Esophagus squamous epithelium (tissue), 5 donors: ENCODE measurements at places on chromosomes 13 and 19.

- H3K27ac ChIP-seq, result no peak overlapping the region
- no peaks in the 10 kb centered on the region for H3K4me1 ChIP-seq
- DNase-seq, result no peak
- H3K4me3 ChIP-seq, result no peak overlapping the region
These were observed 214.2 kb downstream of the LACC1 start for GRCh38 chr13:44093607-44094564.

DNA sequence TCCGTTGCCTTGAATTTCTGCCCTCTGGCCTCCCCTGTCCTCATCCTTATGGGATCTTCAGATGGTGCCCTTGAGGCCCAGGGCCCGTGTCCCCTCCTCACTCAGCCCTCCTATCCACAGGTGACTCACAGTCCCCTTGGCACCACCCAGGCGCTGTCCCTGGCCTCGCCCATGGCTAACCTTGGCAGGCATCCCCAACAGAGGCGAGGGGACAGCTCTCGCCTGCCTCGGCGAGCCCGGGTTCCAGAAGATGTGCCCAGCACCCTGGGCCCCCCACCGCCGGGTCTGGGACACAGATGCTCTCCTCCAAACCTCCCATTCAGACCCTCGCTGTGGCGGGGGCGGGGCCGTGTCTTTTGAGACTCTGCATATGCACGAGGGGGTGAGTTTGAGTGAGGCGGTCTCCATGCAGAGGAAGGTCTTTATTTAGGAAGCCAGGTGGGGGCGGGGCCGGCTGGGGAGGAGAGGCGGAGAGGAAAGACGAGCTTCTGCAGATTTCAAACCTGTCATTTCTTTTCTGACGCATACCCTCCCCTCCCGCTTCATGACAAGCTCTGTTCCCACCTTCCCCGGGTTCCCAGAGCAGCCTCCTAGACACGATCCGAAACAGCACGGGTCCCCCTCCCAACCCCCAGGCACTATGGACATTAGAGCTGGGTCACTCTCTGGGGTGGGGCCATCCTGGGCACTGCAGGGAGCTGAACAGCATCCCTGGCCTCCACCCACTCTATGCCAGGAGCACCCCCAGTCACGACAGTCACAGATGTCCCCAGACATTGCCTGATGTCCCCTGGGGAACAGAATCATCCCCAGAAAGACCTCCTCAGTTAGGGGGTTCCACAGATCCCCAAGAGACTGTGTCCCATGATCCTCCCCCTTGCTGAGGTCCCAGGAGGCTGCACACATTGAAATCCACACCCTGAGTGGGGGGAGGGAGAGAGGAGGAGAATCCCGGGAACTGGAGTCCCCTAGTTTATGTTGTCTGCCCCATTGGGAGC, 48.5 kb downstream of the GNG7 start:
- DNase-seq, result no peak
- H3K4me1 ChIP-seq, result no peaks in the 10 kb centered on the region
- no peak overlapping the region for H3K4me3 ChIP-seq
- H3K36me3 ChIP-seq, result no peaks in the 10 kb centered on the region
- H3K27me3 ChIP-seq, result no peaks in the 10 kb centered on the region

DNA sequence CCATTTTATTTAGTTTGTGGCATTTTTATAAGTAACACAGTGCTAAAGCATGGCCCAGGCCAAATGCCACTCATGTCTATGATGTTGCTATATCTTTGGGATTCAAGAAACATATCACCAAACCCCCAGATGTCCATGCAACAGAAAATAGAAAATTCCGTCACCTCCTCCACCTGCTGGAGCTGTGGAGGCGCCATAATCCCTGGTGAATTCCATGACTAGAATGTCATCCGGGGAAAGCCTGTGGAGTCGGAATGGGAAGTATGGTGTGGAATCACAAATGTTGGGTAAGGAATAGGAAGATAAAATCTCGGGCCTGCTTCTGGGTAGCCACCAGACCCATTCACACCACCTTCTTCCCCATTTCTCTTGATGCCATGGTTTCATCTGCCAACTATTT, 51.7 kb upstream of the RAP2A start:
- no peak overlapping the region for H3K27ac ChIP-seq
- H3K36me3 ChIP-seq, result no peaks in the 10 kb centered on the region
- no peak overlapping the region for H3K4me3 ChIP-seq
- no peaks in the 10 kb centered on the region for H3K4me1 ChIP-seq
- DNase-seq, result no peak

DNA sequence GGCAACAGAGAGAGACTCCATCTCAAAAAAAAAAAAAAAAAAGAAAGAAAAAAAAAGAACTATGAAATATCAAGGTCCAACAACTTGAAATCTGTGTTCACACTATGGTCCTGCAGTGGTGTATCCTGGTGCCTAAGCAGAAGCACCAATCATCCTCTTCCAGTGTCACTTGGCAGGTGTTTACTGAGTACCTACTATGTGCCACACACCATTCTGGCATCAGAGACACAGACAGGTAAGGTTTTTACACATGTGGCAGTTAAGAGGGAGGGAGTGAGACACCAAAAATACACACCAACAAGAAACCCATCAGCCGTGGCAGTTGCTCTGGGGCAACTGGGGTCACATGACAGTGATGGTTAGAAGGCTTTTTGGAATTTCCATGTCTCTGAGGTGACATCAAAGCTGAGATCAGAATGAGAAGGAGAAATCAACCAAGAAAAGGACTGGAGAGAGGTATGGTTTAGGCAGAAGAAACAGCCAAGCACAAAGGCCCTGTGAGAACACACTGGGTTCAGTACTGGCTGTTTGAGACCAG, 17.6 kb downstream of the PBX4 start:
- H3K27me3 ChIP-seq, result no peaks in the 10 kb centered on the region
- H3K36me3 ChIP-seq, result no peaks in the 10 kb centered on the region
- H3K4me1 ChIP-seq, result peaks cover under 1% of the 10 kb centered on the region
- H3K27ac ChIP-seq, result no peak overlapping the region
- no peak overlapping the region for H3K4me3 ChIP-seq

DNA sequence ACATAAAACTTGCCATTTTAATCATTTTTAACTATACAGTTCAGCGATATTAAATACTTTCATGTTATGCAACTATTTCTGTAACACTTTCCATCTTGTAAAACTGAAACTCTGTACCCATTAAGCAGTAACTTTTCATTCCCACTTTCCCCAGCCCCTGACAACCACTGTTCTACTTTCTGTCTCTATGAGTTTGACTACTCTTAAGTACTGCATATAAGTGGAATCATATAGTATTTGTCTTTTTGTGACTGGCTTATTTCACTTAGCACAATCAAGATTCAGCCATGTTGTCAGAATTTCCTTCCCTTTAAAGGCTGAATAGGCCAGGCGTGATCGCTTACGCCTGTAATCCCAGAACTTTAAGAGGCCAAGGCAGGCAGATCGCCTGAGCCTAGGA, 56.2 kb downstream of the ARHGAP35 start:
- H3K36me3 ChIP-seq, result peaks cover 12% of the 10 kb centered on the region
- no peak overlapping the region for H3K27ac ChIP-seq
- H3K27me3 ChIP-seq, result no peaks in the 10 kb centered on the region
- DNase-seq, result no peak
- peaks cover 12% of the 10 kb centered on the region for H3K4me1 ChIP-seq
- H3K4me3 ChIP-seq, result no peak overlapping the region

GRCh38 chr19:3005345-3005744, 23.7 kb downstream of the TLE2 start:
- H3K4me3 ChIP-seq, result no peak overlapping the region
- no peaks in the 10 kb centered on the region for H3K4me1 ChIP-seq
- no peaks in the 10 kb centered on the region for H3K27me3 ChIP-seq
- peaks cover 52% of the 10 kb centered on the region for H3K36me3 ChIP-seq
- H3K27ac ChIP-seq, result no peak overlapping the region

- H3K27ac ChIP-seq, result no peak overlapping the region
- H3K36me3 ChIP-seq, result no peaks in the 10 kb centered on the region
- no peaks in the 10 kb centered on the region for H3K4me1 ChIP-seq
- DNase-seq, result no peak
- no peaks in the 10 kb centered on the region for H3K27me3 ChIP-seq
- no peak overlapping the region for H3K4me3 ChIP-seq
These were observed 713.4 kb downstream of the SLITRK5 start for GRCh38 chr13:88384542-88384941.

GRCh38 chr19:46471116-46471733, at the start of gene PNMA8A:
TSS of gene PNMA8A (minus strand) at chr19:46471563. CDS start at chr19:46471035, 528 bp downstream.
- H3K4me1 ChIP-seq, result peaks cover 4% of the 10 kb centered on the region
- peak within 1 kb of the TSS; percentile 57 for H3K4me3 ChIP-seq
- no peak for DNase-seq
- H3K27me3 ChIP-seq, result peaks cover 9% of the 10 kb centered on the region

- no peak for DNase-seq
- H3K4me1 ChIP-seq, result peaks cover 34% of the 10 kb centered on the region
- no peak within 1 kb of the TSS for H3K27ac ChIP-seq
- no peaks in the 10 kb centered on the region for H3K36me3 ChIP-seq
These were observed at the start of gene CILP2 for GRCh38 chr19:19538061-19538784. TSS of gene CILP2 (plus strand) at chr19:19538265. CDS start at chr19:19538350, 85 bp downstream.
